ENCODE measurements at places on chromosomes 11 and 22.
A peak's percentile ranks its signal among the peaks of the same experiment; 100 is the strongest.

GRCh38 chr22:37244922-37245722 lies 1.1 kb upstream of the RAC2 start:
- peak; percentile 64 for DNase-seq

- no peak for DNase-seq
Observed at GRCh38 chr11:130156108-130157022, 3.2 kb upstream of the ST14 start.

GRCh38 chr11:118304568-118305248 lies at the start of gene CD3E:
CD3E (plus strand) TSS chr11:118304730; CDS start chr11:118304953, 223 bp downstream.
- no peak for DNase-seq

DNA sequence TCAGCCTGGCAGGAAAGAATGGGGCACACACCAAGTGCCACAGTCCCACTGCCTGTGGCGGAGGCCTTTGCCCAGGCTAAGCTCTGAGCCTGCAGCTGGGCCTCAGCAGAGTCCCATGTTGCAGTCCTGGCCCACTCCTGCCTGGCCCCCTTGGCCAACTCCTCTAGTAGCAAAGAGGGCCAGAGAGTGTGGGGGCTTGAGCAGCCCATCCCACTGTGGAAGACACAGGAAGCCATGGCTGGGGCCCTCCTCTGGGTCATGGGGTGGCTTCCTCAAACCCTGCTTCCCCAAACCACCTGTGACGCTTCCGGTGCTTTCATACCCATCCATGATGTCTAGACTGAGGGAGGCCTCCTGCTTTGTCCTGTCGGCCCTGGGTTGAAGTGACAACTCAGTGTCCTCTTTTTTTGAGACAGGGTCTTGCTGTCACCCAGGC lies 5.8 kb downstream of the RPS19BP1 start:
- no peak for DNase-seq

GRCh38 chr22:38725900-38726655 lies 20.3 kb downstream of the GTPBP1 start:
- DNase-seq, result no peak

Data from memory B cell (primary cell).